Neural progenitor cell (in vitro differentiated cells): ENCODE measurements at places on chromosomes 3 and 15. TPM values are rescaled to one million over a fixed set of nuclear protein-coding genes. Genes with fewer than 3 reads are reported as not detected.

The FBLN2 gene
- total RNA-seq = 15.0 and 15.9 TPM in 2 replicates

The AGTR1 gene
- total RNA-seq = 0.09 TPM in 1 of 2 replicates, not detected in the other

The RAMAC gene
- total RNA-seq = 37.2 and 50.6 TPM in 2 replicates

The EFL1 gene
- total RNA-seq = 30.1 and 42.4 TPM in 2 replicates

The FOXP1 gene
- total RNA-seq = 27.3 and 29.9 TPM in 2 replicates

The UQCC5 gene
- 2.0 and 2.4 TPM in 2 replicates for total RNA-seq

The SLC12A8 gene
- total RNA-seq = 2.2 and 4.6 TPM in 2 replicates

The GOLGA6L4 gene
- total RNA-seq = 0.19 and 0.28 TPM in 2 replicates

The AGBL1 gene
- 5.5 and 6.2 TPM in 2 replicates for total RNA-seq

GRCh38 chr15:58839485-58839884 lies 68.4 kb downstream of the MINDY2 start:
- peaks cover 6% of the 10 kb centered on the region for H3K4me1 ChIP-seq
- no peaks in the 10 kb centered on the region for H3K36me3 ChIP-seq
- no peak overlapping the region for H3K4me3 ChIP-seq
- no peak overlapping the region for H3K27ac ChIP-seq
- H3K27me3 ChIP-seq = no peaks in the 10 kb centered on the region

- H3K4me1 ChIP-seq = no peaks in the 10 kb centered on the region
- H3K4me3 ChIP-seq = no peak overlapping the region
- no peaks in the 10 kb centered on the region for H3K36me3 ChIP-seq
- no peak overlapping the region for H3K27ac ChIP-seq
Observed at GRCh38 chr3:167521006-167521355, 47.1 kb upstream of the SERPINI2 start.

DNA sequence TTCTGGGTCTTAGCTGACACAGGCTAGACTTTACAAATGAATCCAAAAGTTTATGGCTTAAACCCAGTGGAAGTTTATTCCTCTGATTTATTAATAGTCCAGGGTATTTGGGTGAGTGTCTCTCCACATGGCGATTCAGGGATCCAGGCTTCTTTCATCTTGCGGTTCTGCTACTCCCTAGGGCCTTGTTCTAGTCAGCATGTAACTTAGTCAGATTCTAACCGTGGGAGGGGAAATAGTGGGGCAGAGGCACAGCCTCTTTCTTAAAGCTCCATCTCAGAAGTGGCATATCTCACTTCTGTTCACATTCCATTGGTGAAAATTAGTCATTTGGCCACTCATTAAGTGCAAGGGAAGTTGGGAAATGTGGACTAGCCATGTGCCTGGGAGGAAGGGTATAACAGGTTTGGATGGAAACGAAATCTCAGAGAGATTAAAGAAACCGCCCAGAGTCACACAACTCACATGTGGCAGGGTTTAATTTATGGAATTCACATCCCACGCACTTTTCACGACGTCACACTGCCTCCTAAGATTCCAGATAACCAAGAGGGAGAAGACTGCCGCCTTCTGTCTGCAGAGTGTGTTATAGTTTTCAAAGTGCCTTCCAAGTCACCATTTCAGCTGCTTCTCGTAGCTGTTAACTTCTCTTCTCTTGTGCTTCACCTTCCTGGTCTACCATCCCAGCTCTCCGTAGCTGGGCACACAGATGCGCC lies 11.4 kb upstream of the RASGRF1 start:
- no peak overlapping the region for H3K4me3 ChIP-seq
- DNase-seq = no peak
- no peaks in the 10 kb centered on the region for H3K4me1 ChIP-seq
- no peak overlapping the region for H3K27ac ChIP-seq

- no peak overlapping the region for H3K27ac ChIP-seq
- no peak for DNase-seq
- no peak overlapping the region for H3K4me3 ChIP-seq
- no peaks in the 10 kb centered on the region for H3K4me1 ChIP-seq
Observed at GRCh38 chr15:36778531-36778930, 199.1 kb downstream of the CDIN1 start.

- H3K36me3 ChIP-seq = no peaks in the 10 kb centered on the region
- no peak overlapping the region for H3K4me3 ChIP-seq
- H3K27me3 ChIP-seq = no peaks in the 10 kb centered on the region
- H3K4me1 ChIP-seq = peaks cover 20% of the 10 kb centered on the region
- no peak for DNase-seq
- no peak overlapping the region for H3K27ac ChIP-seq
Observed at GRCh38 chr15:57504599-57504940, 87.1 kb upstream of the MYZAP start.

DNA sequence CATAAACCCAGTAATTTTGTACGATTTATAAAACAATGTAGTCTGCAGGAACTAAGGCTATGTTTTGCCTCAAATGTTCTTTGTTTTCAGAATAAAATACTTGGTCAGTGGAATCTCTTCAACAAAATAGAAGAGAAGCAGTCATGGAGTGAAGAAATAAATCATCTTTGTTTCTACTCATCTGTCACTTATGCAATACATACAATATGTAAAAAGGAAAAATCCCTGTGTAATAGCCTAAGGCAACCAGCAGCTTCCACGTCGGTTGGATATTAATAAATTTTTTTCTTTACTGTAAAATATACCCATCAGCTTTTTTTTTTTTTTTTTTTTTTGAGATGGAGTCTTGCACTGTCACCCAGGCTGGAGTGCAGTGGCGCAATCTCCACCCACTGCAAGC lies 5.2 kb upstream of the WDR5B start:
- H3K4me3 ChIP-seq = no peak overlapping the region
- no peak for DNase-seq
- peaks cover 3% of the 10 kb centered on the region for H3K36me3 ChIP-seq
- H3K27me3 ChIP-seq = no peaks in the 10 kb centered on the region

GRCh38 chr3:62798000-62798399 lies 77.2 kb downstream of the CADPS start:
- H3K4me3 ChIP-seq = no peak overlapping the region
- H3K27me3 ChIP-seq = no peaks in the 10 kb centered on the region
- H3K36me3 ChIP-seq = no peaks in the 10 kb centered on the region
- H3K4me1 ChIP-seq = no peaks in the 10 kb centered on the region
- no peak overlapping the region for H3K27ac ChIP-seq

DNA sequence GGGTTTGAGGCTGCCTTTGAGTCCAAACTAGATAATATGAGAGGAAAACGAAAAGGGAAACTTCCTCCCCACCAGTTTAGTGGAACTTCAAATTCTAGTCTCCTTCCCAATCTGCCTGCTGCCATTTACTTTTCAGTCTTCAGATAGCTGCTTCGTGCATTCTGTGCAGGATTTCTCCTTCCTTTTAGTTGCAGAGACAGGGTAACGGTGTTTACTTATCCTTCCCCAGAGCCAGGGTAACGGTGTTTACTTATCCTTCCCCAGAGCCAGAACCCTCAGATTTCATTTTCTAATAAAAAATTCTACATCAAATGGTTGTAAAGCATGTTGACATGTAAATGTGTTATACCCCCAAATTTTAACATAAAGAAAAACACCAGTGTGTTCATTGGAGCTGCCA lies 282.6 kb downstream of the VPS13C start:
- H3K36me3 ChIP-seq = no peaks in the 10 kb centered on the region
- H3K27ac ChIP-seq = no peak overlapping the region
- no peak for DNase-seq
- no peaks in the 10 kb centered on the region for H3K4me1 ChIP-seq
- H3K4me3 ChIP-seq = no peak overlapping the region

DNA sequence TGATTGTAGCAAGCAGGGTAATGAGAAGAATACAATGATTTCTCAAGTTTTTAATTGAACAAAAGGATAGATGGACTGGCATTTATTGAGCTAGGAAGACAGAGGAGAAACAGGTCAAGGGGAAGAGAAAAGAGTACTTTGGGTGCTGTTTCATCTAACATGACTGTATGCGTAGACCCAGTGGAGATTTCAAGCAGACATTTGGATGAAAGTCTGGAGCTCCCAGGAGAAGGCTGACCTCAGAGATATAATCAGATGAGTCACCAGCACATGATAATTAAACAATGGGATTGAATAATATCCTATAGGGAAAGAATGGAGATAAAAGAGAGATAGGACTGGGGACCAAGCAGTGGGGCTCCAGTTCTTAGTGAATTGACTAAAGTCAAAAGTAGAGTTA lies 194.9 kb downstream of the ARRDC4 start:
- no peaks in the 10 kb centered on the region for H3K4me1 ChIP-seq
- no peak overlapping the region for H3K27ac ChIP-seq
- no peaks in the 10 kb centered on the region for H3K27me3 ChIP-seq
- no peaks in the 10 kb centered on the region for H3K36me3 ChIP-seq
- no peak overlapping the region for H3K4me3 ChIP-seq

GRCh38 chr3:69738315-69738714 lies 949 bp upstream of the MITF start:
- peak overlapping the region; percentile 77 for H3K4me3 ChIP-seq
